Effector CD8-positive, alpha-beta T cell (primary cell): ENCODE measurements at places on chromosomes 5 and 9.

- DNase-seq, result no peak
Measured at GRCh38 chr5:114789773-114790402, 379.8 kb downstream of the TRIM36 start.

DNA sequence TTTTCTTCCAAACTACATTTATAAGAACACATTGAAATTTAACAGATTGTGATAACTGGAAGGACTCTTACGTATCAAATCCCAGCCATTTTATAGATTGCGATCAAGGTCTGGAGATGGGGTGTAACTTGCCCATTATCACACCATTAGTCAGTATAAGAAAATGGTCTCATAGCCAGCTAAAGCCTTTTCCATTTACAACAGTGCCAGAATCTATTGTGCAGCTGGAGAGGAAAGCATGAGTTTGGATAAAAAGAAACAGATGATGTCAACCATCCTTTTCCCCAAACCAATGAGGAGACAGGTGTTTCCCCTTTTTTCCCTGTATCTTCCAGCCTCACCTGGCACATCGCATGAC is 658.8 kb downstream of the ACTL7B start:
- no peak for DNase-seq

DNA sequence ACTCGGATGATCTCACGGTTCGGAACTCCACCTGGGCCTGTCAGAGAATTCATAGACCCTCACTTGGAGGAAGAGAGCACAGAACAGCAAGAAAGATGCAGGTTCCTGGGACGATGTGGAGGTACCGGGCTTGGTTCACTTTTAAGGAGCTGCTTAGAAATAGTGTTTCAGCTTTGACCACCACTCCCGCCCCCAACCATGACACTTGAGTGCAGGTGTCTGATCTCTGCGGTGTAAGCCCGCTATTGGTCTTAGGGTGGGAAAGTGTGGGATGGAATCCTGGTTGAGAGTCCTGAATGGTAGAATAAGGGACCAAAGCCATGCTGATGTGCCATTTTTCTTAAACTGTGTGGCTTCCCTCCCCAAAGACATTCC is 97.2 kb upstream of the LMX1B start:
- no peak for DNase-seq

DNA sequence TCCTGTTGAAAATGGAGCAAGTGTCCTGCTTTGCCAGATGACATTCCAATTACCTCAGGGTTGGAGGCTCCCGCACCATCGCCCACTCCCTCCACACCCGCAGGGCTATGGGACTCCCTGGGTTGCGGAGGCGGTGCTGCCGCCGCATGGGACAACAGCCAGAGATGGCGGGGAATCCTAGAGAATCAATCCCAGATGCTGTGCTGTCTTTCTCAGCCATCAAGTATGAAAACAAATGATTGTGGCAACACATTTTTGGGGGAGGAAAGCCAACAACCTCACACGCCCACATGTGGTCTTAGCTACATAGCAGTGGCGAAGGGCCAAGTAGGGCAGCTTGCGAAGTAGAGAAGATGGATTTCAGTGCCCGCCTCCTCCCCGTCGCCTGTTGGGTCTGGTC is 46.7 kb downstream of the IL31RA start:
- no peak for DNase-seq

- no peak for DNase-seq
Measured at GRCh38 chr5:71652349-71652748, 65.2 kb downstream of the MCCC2 start.

GRCh38 chr9:95845751-95846150 is 29.7 kb upstream of the ERCC6L2 start:
- DNase-seq, result no peak

- DNase-seq, result no peak
Measured at GRCh38 chr9:749716-750115, 91.8 kb upstream of the DMRT1 start.

GRCh38 chr9:28197653-28198052 is 624.4 kb upstream of the C9orf72 start:
- no peak for DNase-seq

DNA sequence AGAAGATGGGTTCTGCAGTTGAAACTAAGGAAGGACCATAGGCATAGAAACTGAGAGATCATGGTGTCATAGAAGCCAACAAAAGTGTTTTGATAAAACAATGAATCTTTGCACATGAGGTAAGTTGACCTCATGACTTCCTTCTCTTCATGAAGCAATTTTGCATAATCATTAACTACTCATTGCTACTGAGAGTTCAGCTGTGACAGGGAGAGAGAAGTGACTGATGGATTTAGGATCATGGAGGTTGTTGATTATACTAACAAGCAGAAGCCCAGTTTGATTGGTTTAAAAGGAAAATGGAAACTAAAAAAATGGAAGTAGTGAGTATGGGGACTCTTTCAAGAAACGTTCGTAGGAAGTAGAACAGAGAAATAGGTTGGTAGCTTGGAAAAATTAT is 51.2 kb downstream of the PARP8 start:
- DNase-seq, result no peak

DNA sequence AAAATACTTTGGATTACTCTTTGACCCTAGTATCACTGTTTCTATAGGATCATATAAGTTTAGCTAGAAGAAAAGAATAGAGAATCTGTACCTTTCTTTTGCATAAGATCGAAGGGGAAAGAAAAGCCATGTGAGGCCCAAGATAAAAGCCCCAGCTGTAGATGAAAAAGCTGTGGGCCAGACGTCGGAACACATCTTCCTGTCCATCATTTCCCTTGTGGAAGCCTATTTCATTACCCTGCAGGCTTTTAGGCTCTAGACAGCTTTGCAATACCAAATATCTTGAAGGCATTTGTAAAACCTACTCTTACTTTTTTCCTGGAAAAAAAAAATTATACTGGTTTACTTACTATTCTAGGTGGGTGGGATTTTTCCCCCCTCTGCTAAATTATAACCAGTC is 10.0 kb downstream of the PALM2AKAP2 start:
- DNase-seq, result no peak

DNA sequence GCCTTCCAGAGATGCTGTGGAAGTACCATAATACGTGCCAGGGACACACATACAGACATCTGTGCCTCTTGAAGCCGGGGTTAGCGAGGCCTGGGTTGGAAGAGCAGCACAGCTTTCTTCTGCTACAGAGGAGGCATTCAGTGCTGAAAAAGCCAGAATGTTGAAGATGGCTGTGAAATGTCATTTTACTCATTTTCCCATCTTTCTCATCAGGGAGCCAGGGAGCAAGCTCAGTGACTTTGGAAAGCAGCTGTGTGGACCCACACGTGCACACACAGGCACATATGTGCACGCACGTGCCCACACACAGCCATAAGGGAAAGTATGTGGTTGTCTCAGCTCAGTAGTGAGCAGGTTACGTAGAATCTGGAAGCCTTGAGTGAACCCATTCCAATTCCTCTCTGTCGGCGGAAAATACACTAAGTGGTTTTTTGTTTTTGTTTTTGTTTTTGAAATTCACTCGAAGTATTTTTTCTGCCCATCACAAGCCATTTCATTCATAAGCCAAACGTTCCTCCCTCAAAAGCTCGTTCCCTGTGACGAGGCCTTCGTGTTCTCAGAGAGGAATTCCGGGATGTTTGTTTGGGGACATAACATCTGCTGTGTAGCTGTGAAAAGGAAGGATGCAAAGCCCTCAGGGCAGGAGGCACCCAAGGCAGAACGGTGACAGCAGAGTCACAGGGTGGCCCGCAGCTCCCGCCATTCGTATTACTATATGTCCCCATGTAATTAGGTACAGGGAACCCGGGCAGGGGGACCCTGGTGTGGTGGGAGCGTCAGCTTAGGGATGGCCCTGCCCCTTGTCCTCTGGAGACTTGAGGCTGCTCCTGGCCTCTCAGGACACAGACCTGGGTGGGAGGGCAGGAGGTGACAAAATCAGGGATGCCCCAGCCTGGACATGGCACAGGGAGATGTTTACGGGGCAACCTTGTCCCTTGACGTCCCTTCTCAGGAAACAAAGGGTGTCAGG is 29.0 kb upstream of the ANKRD33B start:
- DNase-seq, result no peak

DNA sequence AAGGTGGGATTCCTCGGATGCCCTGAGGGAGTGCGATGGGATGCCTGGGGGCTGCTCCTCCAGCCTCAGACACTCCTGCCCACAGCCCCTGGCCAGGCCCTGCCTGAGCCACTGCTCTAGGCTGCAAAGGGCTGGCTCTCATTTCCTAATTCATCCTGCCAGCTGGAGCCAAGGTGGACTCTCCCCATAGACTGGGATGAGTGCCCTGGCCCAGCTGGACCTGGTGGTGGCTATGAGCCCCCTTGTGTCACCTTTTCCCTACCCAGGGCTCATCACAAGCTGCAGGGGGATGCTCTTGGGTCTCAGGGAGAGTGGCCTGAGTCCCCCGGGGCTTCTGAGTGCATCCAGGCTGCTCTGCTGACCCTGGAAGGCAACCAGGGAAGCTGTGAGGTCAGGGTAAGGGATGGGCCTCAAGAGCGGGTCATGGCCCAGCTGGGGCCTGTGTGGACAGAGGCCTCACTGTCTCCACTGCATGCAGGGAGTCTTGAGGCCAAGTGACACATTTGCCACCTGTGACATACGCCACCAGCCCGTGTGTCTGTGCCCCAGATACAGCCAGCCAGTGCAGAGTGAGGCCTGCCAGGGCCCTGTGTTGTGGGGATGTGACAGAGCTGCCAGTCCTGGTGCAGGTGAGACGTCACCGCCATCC is 102.7 kb upstream of the IER5L start:
- DNase-seq, result no peak

DNA sequence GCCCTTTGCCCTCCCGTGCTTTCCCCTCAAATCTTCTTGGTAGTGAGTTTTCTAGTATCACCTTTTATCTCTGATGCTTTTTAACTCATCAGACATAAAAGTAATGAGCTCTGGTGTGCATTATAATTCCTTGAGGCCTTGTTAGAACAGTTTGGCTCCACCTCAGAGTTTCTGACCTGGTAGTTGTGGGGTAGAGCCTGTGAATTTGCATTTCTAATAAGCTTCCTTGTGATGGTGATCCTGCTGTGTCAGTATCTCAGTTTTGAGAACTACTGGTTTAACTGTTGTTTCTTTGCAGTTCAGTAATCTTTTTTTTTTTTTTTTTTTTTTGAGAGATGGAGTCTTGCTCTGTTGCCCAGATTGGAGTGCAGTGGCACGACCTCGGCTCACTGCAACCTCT is 31.1 kb downstream of the UBE2D2 start:
- no peak for DNase-seq

GRCh38 chr9:6930827-6931226 is 173.1 kb downstream of the KDM4C start:
- no peak for DNase-seq

DNA sequence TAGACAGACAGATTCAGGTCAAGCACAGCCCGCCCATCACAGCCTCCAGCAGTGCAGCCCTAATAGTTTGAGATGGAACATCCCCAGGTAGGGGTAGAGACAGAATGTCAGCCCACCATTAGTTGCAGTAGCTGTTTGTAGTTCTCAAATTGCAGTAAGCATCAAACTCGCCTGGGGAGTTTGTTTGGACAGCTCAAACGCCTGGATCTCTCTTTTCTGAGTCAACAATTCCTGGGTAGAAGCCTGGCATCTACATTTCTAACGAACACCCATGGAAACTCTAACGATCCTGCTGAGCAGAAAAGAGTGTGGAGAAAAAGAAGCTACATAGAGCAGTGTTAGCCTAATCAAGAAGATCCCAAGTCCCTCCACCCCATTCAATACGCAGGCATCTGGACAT is 59.4 kb downstream of the ADAMTS16 start:
- DNase-seq, result no peak
